ENCODE measurements at places on chromosomes 5 and 9.

- DNase-seq = no peak
Observed at GRCh38 chr5:138645778-138646575, 70.8 kb upstream of the HSPA9 start.

DNA sequence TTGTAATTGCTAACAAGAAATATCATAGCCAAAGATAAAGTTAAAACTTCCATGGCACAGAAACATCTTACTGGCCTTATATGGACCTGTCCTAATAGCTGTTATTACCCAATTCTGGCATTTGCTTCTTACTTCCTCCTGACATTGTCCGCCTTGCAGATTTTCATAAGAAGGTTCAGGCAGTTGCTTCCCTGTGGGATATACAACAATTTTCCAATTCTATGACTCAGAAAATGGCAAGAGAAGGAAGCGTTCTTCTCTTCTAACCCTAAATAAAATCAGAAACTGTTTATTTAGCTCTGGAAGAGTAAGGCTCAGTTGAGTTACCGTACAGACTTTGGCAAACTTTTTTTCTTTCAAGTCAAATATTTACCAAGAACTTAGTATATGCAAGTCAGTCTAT lies 1.7 kb downstream of the PRKAA1 start:
- DNase-seq = no peak

DNA sequence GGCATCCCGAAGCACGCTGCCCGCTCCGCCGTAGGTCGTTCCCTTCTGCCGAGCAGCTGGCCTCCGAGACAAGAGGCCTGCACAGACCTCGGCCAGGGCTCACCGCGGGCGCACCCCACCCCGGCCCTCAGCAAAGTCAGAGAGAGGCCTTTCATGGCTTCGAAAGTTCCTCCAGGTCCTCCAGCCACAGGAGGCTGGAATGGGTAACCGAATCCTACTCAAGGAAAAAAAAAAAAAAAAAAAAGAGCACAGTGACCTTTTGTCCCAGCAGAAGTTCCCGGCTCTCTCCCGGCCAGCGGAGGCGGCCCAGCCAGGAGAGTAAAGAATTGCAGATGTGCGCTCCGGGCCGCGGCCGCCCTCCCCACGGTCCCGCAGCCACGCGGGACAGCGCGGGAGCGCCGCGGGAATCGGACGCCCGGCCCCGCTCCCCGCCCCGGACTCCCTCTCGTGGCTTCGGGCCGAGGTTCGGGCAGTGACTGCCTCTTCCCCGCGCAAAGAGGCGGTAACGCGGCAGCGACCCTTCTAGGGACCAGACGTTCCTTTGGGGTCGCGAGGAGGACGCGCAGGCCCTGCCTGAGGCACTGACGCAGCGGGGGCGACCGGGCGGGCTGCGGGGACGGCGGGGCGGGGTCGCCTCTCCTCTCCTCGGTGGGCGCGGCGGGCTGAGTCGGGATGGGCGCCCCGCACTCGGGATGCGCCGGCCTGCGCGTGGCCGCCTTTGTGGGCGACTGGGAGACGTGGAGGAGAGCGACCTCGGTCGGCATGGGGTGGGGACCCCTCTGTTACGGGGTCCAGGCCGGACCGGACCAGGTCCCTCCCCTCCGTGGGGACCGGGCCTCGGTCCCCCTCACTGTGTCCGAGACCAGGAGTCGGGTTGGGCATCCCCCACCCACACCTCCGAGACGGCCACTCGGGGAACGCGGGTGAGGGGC lies 754 bp downstream of the GFPT2 start:
- DNase-seq = no peak

DNA sequence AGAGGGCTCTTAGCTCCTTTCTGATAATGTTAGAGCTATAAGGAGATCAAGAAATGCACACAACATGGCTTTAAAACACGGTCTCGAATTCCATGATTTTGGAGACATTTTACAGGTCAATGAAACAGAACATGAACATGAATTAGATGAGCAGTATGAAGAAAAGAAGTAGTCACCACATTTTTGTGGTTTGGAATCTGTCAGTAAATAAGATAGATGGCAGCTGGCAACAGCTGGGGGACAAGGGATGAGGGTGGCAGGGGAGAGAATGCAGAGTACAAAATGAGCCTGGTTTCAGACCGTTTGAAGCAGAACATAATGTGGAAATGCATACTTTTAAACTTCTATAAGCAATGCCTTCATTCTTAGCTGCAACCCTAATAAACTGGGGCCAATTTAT lies 107.1 kb downstream of the OXCT1 start:
- no peak for DNase-seq

DNA sequence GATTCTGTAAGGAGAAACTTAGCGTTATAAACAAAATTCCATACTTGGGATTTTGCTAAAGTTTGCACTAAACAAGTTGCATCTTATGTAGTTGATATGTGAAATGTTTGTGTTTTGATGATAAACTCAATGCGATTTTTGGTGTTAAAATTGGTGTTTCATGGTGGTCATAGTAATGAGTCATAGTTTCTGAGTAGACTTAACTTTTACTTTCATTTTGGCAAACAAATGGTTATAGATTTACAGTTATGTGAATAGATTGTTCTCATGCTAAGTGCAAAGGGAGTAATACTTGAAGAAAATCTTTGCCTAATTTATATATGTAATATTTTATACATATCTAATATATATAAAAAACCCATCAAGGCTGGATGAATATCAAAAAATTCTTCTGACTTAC lies 107.3 kb upstream of the ELAVL2 start:
- DNase-seq = no peak

- DNase-seq = no peak
Observed at GRCh38 chr5:135472141-135472540, 20.0 kb upstream of the TIFAB start.

DNA sequence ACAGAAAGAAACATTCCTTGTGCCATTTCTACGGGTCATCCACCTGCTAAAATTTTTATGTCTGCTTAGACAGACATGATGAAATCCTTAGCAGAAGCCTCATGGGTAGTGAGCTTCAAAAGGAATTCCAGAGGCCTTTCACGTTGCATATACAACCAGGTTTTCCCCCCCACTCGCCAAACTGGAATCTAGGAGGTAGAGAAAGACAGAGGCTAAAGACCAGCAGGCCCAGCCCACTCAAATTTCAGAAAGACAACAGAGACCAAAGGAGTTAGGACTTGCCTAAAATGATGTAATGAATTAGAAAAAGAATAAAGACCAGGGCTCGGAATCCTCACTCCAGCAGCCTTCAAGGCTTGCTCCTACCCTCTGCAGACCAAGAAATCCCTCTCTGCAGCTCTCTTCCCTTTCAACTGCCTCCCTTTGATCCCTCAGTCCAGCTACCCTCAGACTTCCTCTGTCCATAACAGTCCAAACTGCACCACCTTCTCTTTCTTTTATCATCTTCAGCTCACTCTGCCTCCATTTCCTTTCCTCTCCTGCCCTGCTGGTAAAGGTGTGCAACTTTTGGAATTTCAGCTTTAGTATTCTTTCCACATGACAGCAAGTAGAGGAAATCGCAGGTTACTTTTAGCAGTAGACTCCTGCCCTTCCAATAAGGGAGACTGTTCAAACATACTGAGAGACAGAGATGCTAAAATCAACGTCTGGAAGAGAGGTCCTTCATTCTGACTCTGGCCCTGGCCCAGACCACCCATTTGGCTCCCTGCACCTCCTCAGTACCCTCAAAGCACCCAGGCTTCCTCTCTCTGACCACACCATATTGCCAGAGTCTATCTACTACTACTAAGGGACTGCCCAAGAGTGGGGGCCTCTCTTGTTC lies 8.9 kb downstream of the B4GALT1 start:
- no peak for DNase-seq

DNA sequence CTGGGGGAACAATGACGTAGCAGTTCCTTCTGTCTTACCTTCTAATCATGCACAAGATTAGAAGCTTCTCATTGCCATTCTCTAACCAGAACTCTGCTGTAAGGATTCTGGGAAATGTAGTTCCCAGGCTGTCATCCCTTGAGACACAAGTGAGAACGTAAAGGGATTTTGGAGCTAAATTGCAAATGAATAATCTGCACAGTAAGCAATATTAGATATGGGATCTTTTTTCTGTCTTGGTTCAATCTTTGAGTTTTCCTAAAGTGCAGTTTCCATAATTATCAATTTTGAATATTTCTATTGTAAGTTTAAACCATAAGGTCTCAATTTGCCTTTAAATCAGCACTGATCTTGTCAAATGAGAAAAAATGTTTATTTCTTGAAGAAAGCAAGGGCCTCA lies 189.7 kb upstream of the PLPPR1 start:
- no peak for DNase-seq

DNA sequence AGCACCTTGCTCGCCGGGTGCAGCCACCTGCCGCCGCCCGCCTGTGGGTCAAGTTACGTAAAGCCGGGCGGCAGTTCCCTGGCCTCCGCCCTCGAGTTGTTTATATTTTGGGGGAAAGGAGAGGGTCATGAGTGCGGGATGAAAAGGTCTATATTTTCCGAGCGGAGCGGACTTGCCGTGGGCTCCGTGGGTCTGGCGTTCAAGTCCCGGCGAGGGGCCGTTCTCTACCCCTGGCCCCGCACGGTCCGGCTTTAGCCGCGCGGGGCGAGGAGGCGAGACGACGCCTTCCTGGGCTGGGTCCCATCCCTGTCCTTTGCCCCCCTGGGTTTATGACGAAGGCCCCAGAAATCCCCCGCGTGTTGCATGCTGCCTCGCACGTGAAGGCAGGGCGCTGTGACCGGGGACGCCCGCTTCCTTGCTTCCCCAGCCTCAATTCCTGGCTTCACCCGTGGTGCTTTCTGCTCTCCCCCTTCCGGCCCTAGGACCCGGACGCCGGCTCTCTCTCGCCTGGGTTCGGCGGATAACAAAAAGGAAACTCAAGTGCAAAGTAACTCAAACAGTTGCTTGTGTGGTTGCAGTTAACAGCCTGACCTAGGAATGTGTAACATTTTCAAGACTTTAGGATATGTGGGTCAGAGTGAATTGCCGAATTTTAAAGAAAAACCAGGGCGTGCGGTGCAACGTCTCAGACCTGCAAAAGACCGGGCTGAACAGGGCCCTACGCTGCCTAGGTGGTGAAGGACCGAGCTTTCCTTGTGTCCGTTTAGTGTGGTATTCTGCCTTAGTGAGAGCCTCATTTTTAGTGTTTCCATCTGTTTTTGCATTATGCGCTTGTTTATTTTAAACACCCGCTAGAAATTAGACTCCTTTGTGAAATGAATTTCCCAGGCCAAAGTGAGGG lies 810 bp downstream of the VPS13A start:
- peak; percentile 25 for DNase-seq

- DNase-seq = no peak
Observed at GRCh38 chr5:3595006-3595961, at the start of gene IRX1. TSS of gene IRX1 (plus strand) at chr5:3595832. CDS start at chr5:3596106, 274 bp downstream.

DNA sequence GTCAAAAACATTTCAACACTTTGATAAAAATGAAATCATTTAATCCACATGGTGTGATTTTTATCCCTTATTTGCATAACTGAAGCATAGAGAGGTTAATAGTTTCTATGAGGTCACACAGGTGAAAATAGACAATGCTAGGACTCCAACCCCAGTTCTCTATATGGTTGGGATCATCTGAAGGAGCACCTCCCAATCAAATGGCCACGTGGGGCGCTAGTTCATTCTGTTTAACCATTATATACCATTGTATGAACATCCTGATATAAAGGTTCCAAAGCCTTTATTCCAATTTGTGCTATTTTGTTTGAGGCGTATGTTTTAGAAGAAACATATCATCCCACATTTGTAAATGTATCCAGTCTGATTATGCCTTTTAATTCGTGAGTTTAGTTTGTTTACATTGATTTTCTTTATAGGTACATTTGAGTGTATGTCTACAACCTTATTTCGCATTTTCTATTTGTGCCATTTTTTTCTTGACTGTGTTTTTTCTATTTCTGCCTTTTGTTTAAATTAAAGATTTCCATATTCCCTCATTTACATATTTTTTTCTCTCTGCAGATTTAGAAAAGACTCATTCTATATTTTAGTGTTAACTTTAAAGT lies 1092.0 kb downstream of the MAT2B start:
- DNase-seq = no peak

DNA sequence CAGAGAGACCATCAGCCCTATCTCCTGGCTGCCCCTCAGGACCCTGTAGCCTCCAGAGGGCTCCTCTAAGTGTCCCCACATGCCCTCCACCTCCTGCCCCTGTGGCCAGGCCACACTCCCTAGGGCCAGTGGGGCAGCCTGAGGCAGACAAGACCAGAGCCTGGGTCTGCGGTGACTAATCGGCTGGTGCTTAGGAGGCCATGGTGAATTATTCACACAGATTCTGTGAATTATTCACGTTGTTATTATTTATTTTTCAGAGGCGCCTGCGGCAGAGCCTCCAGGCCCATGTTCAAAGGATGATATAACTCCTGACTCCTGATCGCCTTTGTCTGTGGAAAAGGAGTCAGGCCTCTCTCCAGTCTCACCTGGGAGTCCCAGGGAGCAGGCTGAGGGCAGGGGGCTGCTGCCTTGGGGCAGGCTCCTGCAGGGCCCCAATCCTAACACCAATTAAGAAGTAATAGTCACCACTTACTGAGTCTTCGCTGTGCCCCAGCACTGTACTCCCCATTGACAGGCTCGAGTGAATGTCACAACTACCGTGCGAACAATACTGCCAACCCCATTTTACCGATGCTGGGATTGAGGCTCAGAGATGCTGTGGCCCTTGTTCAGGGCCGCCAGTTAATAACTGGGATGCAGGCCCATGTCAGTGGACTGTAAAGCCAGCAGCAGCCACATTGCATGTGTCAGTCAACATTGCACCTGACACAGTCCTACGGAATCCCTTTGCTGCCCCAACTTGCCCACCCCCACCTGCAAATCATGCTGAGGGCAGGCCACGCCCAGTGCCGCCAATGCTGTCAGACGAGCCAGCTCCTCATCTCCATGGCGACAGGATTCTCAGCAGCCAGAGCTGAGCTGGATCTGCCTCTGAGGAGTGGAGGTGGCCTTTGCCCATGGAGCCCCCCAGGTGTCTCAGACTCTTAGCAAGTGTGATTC lies 94.9 kb downstream of the PCDH1 start:
- no peak for DNase-seq

DNA sequence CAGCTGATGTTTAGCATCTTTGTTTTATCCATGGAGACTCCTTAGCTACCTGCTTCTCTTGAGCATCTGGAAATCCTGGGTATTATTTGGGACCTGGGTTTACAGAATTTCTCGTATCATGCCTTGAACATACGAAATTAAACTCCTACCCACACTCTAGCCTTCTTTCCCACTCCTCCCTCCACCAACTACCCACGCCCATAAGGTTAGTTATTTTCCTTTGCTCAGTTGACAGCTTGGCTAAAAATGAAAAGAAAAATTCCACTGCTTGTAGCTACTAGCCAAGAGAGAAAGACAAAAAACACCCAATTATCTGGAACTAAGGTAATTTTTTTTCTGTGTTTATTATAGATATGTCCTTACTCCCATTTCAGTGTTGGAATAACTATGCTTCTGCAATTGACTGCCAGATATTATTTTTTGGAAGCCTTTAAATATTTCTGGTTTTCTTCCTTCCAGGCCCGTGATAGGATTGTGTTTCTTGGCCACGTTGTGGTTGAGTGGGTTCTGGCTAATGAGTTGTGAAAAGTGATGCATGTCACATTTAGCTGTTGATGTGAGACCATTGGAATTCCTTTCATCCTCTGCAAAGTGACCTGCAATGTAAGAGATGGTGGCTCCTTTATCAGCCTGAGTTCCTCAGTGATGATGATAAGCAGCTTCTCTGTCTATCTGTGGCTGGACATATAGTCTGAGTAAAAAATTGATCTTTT lies 308.1 kb downstream of the LRRC70 start:
- no peak for DNase-seq

GRCh38 chr9:19173598-19174125 lies 46.4 kb upstream of the PLIN2 start:
- DNase-seq = no peak

GRCh38 chr5:104914536-104915070 lies 1352.0 kb upstream of the NUDT12 start:
- DNase-seq = no peak

- no peak for DNase-seq
Observed at GRCh38 chr9:131706608-131706970, 33.3 kb downstream of the RAPGEF1 start.

- no peak for DNase-seq
Observed at GRCh38 chr9:19720377-19720776, 68.5 kb downstream of the SLC24A2 start.
